ENCODE measurements at places on chromosomes 11 and 22.

DNA sequence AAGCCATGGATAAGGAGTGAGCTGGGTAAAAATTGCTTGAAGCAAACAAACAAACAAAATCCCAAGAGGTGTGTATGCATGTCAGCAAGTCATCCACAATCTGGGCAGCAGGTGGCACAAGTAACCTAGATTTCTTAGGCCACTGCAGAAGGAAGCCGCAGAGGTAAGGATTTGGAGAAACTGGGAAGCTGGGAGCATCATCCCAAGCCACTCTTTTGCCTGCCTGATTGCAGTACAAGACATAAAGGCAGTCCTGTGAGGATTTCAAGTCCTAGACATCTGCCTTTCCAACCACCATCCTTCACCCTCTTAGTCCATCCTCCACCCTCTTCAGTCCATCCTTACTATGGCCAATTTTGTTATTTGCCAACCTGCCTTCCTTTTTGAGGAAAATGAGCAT, 67.2 kb upstream of the BMAL1 start:
- DNase-seq: no peak

DNA sequence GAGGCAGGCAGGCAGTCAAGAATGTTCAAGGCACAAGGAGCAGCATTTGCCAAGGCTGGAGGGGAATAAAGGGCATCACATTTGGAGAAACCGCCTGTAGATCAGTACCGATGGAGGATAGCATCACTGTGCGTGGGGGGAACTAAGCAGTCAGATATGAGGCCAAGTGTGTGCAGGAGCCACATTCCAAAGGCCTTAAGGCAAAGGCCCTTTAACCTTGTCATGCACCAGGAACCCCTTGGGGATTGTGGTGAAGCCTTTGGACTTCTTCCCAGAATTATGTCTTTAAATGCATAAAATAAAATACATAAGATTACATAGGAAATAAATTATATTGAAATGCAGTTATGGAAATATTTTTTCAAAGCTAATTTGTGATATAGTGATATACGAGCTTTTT, 532.1 kb downstream of the BUD13 start:
- no peak for DNase-seq

- no peak for DNase-seq
Observed at GRCh38 chr11:93477684-93478234, 65.4 kb downstream of the SMCO4 start.

- no peak for DNase-seq
Observed at GRCh38 chr11:34929794-34930763, 13.7 kb downstream of the PDHX start.

DNA sequence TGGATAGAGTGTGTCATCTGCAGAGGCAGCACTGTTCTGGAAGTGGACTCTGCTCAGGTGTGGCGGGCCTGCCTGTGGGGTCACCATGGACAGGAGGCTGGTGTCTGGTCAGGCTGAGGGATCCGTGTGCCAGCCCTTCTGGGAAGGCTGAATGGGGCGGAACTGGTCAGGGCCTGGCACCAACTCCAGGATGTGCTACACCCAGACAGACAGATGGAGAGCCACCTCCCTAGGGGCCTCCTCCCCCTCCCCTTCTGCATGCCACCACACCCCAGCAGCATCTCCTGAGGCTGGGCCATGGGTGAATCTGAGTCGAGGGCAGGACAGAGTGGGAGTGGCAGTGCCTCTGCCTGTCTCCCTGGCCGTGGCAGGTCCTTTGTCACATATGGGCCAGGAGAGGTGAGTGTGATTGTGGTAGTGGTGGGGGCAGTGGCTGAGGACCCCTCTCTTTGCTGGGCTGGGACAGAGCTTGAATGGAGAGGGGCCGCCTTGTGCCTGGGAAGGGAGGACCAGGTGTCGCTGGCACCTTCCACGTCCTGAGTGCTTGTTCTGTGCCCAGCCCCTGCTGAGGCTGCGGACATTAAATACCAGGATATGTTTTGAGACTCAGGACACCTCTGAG, 29.1 kb downstream of the ST3GAL4 start:
- no peak for DNase-seq

GRCh38 chr11:34405079-34405858, 33.5 kb upstream of the CAT start:
- DNase-seq: no peak

DNA sequence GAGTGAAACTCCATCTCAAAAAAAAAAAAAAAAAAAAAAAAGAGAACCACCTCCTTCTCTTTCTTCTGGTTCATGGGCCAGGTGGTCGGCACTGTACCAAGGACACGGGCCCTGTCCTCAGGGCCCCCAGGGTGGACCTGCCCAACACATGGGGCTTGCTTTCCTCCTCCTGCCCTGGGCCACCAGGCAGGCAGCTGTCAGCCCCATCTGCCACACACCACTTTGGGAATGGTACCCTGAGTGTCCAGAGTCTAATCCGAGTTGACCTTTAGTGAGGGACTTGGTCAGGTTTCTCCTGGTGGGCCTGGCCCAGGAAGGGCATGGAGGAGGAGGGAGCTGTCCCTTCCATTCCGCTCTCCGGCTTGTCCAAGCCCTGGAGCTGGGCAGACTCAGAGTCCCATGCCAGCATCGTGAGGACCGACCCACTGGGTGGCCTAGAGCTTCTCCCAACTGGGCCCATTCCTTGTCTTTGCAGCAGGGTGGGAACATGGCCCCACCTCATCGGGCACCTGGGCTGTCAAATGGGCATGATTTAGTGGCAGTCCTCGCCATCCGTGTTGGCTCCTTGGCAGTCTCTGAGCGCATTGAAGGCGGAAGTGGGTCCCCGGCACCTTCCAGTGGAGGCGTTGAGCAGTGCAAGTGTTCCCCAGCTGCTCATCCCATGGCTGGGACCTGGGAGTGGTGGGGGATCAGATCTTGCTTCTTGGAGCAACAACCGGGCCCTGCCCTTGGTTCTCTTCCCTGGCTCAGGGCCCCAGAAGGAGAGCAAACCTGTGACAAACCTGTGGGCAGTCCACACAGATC, 94.8 kb downstream of the BCR start:
- DNase-seq: no peak

- no peak for DNase-seq
Observed at GRCh38 chr11:2791521-2792380, 92.0 kb upstream of the KCNQ1OT1 start.

Data from OCI-LY7 (cell line).